ENCODE measurements at places on chromosomes 1 and 21.
A peak's percentile ranks its signal among the peaks of the same experiment; 100 is the strongest.

DNA sequence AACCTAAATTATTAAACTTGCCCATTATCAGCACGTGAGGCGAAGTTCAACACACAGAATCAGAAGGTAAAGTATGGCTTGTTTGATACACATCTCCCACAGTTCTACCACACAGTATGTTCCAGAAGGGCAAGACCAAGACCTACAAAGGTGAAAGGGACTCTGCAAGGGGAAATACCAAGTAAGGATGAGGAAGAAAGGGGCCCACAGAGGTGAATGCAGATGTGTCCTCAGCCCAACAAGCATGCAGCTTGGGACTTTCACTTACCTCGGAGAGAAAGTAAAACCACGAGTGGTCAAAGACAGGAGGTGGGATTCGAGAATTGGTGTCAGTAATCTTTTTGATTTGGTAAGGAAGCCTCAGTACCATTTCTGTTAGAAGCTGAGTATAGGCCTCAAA lies 85.8 kb downstream of the UBR4 start:
- DNase-seq = no peak

DNA sequence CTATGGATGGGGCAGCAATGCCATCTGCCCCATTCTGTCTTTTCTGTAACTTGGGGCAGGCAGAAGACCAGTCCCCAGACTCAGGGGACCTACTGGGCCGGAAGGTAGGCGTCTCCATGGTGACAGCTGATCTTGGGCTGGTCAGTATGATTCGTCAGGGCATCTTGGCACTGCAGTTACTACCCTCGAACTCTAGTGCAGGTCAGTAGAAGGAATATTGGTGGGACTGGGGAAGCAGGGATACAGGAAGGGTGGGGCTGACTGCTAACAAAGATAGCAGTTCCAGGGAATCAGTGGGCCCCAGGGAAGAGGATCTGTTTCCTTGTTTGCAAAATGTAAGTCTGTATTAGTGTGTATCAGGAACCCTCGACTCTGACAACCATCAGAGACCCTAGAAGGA lies 26.2 kb downstream of the SZT2 start:
- DNase-seq = no peak

- peak; percentile 25 for DNase-seq
Measured at GRCh38 chr1:86703696-86704457, 499 bp upstream of the SH3GLB1 start.

- DNase-seq = no peak
Measured at GRCh38 chr1:97986041-97987005, 65.5 kb upstream of the DPYD start.

DNA sequence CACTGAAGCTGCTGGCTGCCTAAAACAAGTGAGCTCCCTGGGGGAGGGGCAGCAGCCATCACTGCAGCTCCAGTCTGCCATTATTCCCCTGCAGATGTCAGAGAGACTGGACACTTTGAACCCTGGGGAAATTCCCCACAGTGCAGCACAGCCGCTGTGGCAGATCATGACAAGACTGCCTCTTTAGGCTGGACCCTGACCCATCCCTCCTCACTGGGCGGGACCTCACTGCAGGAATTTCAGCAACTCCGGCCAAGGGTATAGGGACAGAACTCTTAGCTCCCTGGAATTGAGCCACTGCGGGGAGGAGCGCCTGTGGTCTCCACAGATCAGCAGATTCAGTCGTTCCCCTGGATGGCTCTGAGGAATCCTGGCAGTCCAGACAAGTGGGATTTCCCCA lies 964.6 kb downstream of the BRINP3 start:
- DNase-seq = no peak

GRCh38 chr1:26031611-26032220 lies 10.1 kb downstream of the EXTL1 start:
- DNase-seq = no peak

DNA sequence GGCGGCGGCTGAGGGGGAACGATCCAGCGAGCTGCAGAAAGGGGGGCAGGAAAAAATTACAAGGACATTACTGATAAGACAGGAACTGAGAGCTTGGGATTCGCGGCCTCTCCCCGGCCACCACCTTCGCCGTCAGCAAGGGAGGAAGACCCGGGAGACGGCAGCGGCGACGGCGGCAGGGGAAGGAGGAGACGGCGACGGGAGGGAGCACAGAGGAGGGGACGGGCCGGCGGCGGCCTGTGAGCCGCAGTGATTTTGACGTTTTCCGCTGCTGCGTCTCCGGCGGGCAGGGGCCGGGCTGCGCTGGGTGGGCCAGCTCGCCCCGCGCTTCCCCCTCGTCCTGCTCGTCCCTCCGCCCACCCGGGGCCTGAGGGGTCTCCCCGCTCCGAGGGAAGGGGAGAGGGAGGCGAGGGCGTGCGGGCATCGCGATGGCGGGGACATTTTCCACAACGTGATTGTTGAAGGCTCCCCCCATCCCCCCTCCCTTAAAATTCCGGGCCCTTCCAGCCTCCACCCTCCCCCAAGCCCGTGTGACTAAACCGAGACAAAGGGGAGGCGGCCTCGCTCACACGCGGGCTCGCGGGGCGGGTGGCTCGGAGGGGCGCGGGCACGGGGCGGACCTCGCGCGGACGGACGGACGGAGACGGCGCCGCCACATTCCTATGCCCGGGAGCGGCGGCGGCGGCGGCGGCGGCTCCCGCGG lies 407 bp downstream of the CAMSAP2 start:
- peak; percentile 72 for DNase-seq

GRCh38 chr1:17618558-17619247 lies 79.2 kb downstream of the ARHGEF10L start:
- DNase-seq = no peak

GRCh38 chr21:34732388-34732821 lies 63.6 kb downstream of the CLIC6 start:
- DNase-seq = no peak

- DNase-seq = no peak
Measured at GRCh38 chr1:114177282-114177681, 23.6 kb upstream of the SYT6 start.

DNA sequence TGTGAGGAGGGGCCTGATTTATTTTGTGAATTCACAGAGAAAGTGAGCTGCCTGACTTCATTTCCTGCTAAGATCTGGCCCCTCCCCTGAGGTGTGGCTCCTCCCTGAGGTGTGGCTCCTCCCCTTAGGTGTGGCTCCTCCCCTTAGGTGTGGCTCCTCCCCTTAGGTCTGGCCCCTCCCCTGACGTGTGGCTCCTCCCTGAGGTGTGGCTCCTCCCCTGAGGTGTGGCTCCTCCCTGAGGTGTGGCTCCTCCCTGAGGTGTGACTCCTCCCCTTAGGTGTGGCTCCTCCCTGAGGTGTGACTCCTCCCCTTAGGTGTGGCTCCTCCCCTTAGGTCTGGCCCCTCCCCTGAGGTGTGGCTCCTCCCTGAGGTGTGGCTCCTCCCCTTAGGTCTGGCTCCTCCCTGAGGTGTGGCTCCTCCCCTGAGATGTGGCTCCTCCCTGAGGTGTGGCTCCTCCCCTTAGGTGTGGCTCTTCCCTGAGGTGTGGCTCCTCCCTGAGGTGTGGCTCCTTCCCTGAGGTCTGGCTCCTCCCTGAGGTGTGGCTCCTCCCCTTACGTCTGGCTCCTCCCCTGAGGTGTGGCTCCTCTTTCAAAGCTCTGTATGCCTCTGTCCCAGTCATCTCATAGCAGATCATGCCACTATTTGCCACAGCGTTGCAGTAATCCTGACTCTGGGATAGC lies 26.9 kb upstream of the LRRC3 start:
- peak; percentile 50 for DNase-seq

DNA sequence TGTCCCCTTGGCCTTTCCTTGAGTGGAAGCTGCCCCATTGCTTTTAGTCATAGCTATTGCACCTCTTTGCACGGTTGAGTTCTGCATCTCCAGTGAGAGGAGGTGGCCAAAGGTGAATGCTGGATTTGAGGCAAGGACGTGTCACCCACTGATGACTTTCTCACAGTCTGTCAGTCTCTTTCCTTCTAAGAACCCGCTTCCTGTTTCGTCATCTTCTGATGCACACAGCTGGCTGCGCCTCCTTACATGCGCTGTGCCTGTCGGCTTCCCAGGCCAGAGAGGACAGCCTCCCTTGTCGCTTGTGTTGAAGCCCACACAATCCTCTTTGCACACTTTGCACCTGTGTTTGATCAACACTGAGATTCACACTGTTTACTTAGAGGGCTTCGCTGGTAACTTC lies 41.8 kb upstream of the PWP2 start:
- peak; percentile 77 for DNase-seq

DNA sequence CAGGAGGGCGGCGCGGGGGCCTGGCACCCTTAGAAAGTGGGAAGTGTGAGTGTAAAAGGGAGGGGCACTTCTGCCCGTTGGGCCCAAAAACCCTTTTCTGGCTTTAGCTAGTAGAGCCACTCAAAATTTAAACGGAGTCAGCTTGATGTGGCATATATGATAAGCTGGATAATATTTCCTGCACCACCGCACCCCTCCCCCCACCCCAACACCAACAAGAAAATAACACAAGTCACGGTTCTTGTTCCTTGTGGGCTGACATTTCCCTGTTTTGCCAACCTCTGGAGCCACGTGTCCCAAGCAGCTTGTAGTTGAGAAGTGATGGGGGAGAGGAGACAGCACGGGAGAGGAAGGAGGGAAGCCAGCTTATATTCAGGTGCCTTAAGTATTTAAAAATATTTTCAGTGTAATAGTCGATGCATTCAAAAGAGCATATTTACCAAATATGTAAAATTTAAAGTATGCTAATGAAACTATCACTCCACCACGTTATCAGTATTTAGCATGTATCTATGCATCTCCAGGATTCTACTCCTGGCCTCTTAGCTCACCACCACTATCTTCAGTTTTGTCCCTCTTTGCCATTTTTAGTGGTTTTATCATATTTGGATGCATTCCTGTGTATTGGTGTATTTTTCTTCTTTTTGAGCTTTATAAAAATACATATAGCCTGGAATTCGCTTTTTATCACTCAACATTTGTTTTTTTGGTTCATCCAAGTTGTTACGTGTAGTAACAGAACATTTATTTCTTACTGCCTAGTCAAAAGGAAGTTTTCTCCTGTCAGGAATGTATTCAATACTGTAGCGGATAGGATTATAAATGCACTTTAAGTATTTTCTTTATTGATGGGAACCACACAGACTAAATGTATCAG lies 773 bp upstream of the DDX59 start:
- DNase-seq = no peak

GRCh38 chr21:42746593-42747275 lies 93.3 kb downstream of the PDE9A start:
- peak; percentile 80 for DNase-seq

- no peak for DNase-seq
Measured at GRCh38 chr1:201251851-201252430, 31.4 kb upstream of the PKP1 start.

- DNase-seq = no peak
Measured at GRCh38 chr21:40839521-40839920, 7.4 kb downstream of the DSCAM start.

DNA sequence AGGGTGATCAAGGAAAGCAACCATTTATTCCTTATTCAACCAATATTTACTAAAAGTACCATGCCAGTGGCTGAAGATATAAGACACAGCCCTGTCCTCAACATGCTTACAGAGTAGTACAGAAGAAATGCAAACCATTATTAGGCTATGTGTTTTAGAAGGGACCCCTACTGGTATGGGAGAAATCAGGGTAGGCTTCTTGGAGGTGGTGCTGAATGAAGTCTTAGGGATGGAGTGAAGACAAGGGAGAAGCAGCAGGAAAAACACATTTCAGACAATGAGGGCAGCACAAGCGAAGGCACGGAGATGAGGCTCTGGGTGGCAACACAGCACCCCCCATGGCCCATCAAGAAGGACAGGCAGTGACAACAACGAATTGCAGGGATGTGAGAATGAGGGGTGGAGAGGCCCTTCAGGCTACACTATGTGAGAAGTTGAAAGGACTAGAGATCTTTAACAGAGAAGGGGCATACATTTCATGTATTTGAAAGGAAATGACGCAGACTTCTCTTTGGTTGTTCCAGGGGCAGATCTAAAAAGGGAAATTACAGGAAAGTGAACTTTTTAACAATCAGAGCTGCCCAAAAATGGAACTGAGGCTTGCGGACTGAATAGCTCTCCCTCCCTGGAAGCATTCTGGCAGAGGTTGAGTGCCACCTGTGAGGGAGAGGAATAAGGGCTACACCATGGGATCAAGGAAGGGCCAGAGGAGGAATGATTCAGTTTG lies 16.8 kb upstream of the CD58 start:
- no peak for DNase-seq

- DNase-seq = no peak
Measured at GRCh38 chr1:205350691-205351141, 6.0 kb downstream of the KLHDC8A start.

DNA sequence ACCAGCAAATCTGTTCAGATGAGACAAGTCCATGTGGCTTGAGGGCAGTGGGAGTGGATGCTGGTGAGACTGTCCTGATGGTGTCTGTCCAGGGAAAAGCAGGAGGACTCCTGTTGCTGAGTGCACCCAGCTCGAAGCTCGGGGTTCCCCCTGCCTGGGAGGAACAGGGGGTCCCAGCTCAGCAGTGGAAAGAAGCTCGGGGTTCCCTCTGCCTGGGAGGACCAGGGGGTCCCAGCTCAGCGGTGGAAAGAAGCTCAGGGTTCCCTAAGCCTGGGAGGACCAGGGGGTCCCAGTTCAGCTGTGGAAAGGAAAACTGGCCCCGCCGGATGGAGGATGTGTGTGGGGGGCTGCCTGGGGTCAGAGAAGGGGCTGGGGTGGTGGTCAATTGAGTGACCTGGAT lies 39.1 kb downstream of the CRYAA start:
- no peak for DNase-seq

DNA sequence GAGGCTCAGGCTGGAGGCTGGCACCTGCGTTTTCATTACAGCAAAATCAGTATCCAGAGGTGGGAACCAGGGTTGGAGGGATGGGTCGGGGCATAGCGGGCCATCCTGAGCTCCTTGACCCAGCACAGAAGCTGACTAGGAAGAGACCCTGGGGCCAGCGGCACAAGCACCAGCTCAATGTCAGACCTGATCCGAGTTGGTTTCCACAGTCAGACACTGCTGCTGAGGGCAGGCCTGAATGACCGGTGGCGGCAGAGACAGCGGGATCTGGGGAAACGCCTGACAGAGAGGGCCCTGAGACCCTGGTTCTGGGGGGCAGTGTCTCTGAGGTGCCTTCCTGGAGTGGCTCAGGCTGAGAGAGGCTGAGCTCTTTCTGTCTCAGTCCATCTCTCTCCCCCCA lies 162.0 kb upstream of the C1orf174 start:
- DNase-seq = no peak

DNA sequence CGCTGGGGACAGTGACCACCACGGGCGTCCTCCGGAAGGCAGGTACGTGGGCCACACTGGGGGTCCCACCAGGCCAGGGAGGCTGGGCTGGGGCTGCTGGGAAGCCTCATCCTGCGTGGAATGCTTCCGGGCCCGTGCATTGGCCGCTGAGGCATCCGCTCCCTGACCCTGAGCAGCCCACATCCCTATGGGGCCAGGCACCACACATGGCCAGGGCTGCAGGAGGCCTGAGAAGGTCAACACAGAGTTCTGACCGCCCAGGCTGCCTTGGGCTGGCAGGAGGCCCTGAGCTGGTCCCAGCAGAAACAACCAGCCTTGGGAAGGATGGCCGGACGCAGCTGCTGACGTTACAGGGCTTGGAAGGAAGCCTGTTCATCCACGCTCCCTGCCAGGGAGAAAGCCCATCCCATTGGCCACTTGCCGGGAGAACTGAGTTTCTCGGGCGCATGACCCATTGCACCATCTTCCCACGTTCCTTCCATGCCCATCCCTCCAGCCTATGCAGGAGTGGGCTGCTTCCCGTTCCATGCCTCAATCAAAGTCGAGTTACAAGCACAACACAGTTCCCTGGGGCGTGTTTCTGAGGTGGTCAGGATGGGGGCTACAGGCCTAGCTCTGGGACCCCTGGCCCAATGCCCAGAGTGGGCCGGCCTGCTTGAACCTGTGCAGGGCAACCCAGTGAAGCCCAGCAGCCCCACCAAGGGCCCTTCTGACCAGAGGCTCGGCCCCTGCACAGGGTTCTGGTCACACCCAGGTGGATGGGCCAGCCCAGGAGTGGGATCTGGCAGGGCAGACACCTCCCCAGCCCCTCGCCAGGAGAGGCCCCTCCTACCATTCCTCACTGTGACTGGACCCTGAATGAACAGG lies 31.7 kb downstream of the TRIM11 start:
- no peak for DNase-seq
